NCI-H1417 treated with DMSO at 0.1 percent for 48 hours (cell line): ENCODE measurements at places on chromosomes 5 and 9.

- no peak for DNase-seq
Measured at GRCh38 chr5:76776391-76776790, 42.4 kb upstream of the F2RL1 start.

DNA sequence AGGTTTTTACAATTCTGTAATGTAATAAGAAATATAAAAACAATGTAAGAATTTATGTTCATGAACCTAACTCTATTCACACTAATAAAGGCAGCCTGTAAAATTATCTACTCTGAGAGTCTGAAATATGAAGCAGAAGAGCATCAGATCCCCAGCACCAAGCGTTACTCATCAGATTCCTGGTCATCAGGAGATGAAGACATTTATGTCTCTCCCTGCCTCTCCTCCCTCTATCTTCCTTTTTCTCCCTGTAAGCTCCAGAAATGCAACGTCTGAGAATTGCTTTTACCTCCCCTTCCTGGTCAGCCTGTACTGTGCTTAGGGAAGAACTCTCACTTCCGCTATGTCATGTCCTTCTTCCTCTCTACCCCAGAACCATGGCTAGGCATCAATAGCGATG, 114.4 kb upstream of the SLIT3 start:
- DNase-seq = no peak

DNA sequence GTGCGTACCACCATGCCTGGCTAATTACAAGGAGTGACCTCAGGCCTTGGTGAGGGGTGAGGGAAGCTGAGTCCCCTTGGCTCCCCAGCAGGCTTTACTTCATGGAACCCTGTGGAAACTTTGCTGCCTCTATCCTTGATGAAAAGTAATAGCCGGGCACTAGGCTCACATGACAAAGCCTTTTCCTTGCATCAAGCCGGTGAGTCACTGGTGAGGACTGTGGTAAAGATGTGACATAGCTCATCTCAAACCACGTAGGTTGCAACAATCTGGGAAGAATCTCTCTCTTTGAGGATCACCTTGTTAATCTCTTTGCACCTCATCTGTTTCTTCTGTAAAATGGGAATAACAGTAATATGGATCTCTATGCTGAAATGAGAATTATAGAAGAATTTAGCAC, 116.3 kb upstream of the SLC25A48 start:
- no peak for DNase-seq

- DNase-seq = no peak
Measured at GRCh38 chr9:105126226-105126625, 118.2 kb upstream of the SLC44A1 start.
